ENCODE measurements at places on chromosomes 2 and 18.

DNA sequence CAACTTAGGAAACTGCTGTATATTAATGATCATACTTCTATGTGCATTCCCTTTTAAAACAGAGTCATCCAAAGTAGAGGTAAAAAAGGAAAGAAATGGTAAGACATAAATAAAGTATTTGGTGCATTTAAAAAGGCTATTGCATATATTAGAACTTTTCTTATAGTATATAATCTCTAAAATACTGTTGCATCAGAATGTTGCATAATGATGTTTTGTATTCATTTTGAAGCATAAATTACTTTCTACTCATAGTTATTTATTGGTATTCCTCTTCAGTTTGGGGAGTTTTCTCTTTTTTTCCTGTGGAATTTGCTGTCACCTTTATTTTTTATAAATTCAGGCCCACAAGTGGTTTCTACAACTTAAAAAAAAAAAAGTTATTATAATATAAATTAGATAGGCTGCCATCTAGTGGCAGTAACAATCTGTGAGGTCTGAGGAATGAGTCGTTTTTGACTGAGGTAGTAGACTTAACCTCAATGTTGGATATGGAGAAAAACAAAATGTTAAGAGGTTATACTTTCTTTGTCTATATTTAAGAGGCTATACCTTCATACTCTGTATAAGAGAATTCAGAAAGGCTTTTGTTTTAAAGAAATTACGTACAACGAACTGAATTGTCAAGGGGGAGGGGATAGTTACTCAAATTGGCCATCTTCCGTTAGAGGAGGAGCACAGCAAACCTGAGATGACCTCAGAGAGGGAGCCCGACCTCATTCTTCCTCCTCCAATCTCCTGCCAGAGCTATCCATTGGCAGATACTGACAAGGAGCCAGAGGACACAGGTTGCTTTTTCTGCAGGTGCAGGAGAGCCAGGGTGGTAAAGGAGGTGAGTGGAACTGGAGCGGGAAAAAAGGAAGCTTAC, 23.8 kb downstream of the ANKAR start:
- DNase-seq = peak; percentile 24

- DNase-seq = no peak
Measured at GRCh38 chr18:55587418-55588110, 428 bp downstream of the TCF4 start.

DNA sequence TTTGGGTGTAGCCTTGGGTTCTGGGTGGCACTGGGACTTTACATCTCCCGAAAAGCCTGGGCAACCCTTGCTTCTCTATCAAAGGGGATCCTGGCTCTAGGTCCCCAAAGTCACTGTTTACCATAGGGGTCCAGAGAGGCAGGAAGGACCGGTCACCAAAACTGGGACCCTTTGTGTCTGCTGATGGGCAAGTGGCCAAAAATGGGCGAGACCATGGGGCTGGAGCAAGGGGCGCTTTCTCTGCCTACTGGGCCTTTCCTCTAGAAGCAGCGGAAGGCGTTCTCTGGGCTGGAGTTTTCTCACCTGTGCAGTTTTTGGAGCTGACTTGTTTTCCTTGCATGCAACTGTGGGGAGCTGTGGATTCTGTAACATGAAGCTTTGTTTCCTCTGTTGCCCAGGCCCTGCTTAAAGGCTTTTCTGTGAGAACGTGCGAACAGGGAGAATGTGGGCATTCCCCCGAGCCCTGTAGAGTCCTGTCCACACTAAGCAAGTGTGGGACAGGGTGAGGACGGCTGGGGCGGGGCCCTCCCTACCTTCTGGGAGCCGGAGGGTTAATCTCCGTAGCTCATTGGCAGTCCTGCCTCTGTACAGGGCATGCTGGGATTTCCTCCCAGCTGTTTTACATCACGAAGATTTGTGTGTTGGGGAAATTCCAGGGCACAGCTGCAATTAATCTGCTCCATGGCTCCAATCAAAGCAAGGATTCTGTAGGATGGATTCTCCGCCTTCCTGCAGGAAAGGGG, 50.2 kb downstream of the TGOLN2 start:
- DNase-seq = no peak

- DNase-seq = no peak
Measured at GRCh38 chr2:11872948-11873269, 126.5 kb downstream of the LPIN1 start.

- no peak for DNase-seq
Measured at GRCh38 chr18:73244401-73244800, 376.6 kb upstream of the NETO1 start.

DNA sequence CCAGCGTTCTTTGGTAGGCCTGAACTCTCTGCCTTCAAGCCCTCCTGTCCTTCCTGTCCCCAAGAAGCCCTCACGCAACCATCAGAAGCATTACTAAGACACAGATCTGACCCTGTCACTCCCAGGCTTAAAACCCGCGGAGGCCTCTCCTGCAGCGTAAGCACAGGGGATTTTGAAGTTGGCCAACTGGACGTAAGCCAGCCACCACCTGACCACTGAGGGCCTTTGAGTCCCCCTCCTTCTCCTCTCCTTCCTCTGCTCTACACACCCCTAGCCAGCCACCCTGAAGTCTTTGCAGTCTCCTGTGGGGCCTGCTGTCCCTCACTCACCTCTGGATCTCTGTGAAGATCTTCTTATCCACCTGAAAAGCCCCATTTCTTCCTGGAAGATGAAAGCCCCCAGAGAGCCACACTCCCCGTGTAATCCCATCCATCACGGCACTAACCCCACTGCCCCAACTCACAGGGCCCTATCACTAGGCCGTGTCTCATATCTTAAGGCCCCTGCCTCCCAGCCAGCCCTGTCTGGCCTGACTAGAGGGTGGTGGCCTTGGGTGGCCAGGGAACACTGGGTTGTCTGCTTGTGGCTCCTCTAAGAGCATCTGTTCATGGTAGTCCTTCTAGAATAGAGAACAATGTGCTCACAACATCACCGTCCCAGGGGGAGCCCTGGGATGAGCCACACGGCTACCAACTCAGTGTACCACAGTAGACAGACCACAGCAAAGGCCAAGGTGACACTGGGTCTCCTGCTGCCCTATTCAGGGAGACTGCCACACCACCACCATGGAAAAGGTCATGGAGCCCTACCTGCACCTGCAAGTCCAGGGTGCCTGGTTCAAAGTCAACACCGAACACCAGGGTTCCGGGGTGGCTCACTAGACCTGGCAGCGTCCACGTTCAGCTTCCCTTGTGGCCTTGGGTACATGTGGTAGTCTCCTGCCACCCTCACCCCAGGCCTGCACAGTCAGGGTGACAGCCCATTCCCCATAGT, 191.6 kb downstream of the ZBTB7C start:
- DNase-seq = no peak

- DNase-seq = no peak
Measured at GRCh38 chr2:70895998-70896764, 39.5 kb upstream of the ATP6V1B1 start.

GRCh38 chr2:172836347-172836821, 100.7 kb downstream of the RAPGEF4 start:
- no peak for DNase-seq

GRCh38 chr2:176082824-176083751, 674 bp downstream of the EVX2 start:
- no peak for DNase-seq

DNA sequence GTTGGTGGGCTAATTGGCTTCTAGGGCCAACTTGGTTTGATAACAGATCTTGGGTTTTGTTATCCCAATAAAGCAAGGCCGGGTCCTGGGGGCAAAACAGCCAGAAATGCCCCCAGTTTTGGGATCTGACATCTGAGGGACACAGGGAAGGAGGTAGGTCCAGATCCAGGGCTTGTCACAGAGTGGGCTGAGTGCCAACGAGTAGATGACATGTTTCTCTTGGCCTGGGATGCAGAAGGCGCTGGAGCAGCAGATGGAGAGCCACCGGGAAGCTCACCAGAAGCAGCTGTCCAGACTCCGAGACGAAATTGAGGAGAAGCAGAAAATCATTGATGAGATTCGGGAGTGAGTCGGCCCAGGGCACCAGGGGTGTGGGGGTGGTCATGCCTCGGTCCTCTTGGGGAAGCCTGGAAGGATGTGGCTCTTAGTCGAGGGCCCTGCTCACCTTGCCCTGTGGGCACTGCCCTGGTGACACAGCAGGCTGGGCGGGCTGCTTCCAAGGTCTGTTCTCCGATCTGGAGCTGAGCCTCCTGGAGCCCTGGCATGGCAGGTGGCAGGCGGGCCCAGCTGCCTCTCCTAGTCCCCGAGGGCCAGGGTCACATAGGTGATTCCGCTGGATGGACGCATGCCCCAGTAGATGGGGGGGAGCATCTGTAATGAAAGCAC, 40.2 kb upstream of the LYPD6B start:
- DNase-seq = no peak

- DNase-seq = no peak
Measured at GRCh38 chr2:180376066-180376465, 369.0 kb upstream of the CWC22 start.

- no peak for DNase-seq
Measured at GRCh38 chr2:145800151-145801091, 1280.5 kb upstream of the ZEB2 start.

DNA sequence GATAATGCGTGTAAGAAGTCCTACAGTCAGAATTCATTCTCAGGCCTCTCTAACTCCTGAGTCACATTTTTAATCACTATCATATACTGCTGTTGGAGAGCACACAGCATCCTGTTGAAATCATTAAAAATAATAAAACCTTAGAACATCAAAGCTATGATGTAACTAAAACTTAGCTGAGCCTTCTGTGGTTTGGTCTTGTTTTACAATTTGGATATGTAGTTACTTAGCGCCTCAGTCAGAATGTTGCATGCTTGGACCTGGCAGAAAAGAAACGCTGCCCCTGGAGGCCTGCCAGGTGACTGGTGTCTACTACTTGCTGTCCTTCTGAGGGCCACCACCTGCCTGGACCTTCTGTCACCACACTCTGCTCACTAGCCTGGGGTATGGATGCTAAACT, 261.1 kb upstream of the RASGRP3 start:
- DNase-seq = no peak

DNA sequence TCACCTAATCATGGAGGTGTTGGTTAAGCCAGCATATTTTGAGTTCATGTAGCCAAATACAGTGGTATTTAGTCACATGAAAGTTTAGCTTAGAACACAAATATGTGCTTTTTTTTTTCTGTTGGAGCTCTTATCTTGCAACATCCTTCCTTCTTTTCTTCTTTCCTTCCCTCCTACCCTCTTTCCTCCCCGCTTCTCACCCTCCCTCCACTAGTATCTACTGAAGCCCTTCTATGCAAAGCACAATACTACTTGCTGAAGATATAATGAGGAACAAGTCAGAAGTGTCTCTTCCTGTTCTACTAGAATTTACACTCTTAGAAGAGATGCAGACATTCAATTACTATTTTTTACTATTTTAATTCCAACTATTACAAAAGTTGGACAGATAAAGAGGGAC, 105.0 kb upstream of the ITGA4 start:
- DNase-seq = no peak

GRCh38 chr2:17912266-17912691, 33.8 kb downstream of the KCNS3 start:
- DNase-seq = no peak

- DNase-seq = no peak
Measured at GRCh38 chr2:1282552-1282951, 130.7 kb upstream of the TPO start.

GRCh38 chr2:223700221-223700620, 98.1 kb upstream of the SCG2 start:
- no peak for DNase-seq

DNA sequence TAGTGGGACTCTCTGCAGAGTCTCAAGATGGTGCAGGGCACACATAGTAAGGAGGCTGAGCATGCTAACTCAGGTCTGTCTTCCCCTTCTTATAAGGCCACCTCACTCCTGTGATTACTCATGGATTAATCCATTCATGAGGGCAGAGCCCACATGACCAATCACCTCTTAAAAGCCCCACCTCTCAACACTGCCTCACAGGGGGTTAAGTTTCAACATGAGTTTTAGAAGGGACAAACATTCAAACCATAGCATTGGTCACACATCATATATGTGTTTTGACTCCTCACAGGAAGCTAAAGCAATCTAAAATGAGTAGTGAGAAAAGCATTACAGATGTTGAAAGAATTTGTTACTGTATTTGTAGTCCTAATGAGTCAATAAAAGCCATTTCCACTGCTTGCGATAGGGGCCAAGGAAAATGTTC, 57.5 kb downstream of the DTNA start:
- no peak for DNase-seq

GRCh38 chr2:233063269-233063975, 3.3 kb downstream of the INPP5D start:
- DNase-seq = no peak

All from stimulated activated CD4-positive, alpha-beta T cell treated with anti-CD3 and anti-CD28 coated beads, Interleukin-2, amount 100 ng/mL, for 4 hours (primary cell).